ENCODE measurements at places on chromosomes 4 and X.

DNA sequence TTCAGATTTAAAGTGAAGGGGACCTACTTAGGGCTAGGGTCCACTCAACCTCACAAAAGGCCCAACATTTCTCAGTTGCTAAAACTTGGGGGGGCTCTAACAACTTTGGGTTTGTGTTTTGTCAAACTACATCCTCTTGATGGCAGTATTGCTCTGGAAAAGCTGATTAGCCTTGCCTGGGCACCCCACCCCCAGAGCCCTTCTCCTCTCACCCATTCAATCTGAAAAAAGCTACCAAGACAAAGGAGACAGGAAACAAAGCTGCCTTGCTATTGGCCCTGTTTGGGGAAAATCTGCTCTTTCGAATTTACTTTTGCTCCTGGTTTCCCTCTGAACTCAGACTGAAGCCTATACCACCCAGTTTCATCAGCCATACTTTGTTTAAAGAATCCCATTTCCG, 195.2 kb upstream of the STK26 start:
- DNase-seq = peak; percentile 63

- no peak for DNase-seq
Measured at GRCh38 chr4:46974891-46975543, 18.4 kb downstream of the GABRA4 start.

DNA sequence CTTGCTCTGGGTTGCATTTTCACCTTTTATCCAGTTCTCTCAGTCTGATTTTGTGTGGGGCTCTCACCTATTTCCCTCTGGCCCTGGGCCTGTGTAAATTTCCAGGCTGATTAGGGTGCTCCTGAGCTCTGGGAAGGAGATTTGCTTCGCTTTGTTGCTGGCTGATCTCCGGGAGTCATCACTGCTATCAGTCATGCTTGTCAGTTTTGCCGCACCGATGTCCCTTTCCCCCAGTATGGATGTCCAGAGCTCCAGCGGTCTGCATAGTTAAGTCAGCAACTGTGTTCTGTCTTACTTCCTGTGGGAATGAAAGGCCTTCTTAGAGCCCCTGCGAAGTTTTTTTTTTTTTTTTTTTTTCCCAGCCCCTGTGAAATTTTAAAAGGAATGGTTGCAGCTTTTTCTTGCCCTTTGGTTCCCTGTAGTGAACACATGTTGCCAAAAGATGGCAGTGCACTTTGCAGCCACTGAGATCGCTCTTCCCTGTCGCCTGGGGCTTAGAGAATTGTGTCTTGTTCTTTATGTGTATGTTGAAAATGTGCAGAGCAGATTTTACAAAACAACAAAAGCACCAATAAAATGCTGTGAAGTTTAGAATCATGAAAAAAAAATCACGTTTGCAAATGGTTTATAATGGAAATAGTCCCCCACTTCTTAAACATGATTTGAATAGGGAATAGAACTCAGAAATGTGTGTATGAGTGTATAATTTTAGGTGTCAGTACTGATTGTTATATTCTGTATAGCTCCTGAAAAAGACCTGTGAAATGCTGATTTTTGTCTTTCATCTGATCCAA, 109.1 kb upstream of the SLC4A4 start:
- peak; percentile 1 for DNase-seq

- peak; percentile 14 for DNase-seq
Measured at GRCh38 chrX:2928191-2928582, 952 bp downstream of the ARSD start.

DNA sequence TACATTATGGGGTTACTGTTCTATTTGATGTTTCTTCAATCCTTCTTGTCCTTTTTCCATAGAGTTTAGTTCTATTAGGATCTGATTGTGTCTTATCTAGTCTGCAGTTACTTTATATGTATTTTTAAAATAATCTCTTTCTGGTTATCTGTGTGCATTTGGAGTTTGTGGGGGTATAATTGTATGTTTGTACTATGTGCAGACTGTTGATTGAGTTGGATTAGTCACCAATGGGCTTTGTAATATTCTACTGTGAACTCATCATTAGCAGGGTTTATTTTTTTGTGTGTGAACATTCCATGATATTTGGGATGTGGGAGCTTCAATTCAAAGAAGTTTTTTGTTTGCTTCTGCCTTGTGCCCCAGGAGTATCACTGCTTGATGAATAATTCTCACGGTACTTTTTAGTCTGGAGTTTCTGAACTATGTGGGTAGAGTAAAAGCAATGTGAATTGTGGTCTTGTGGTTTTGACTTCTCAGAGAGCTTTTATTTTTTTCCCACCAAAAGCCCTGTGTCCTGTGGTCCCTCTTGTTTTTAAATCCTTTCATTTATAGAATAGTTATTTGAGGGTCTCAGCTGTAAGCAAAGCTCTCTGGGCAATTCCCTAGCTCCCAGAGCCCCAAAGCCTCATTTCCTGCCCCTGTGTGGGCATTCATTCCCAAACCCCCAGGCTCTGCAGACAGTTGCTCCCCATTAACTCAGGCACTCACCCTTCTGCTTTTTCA, 127.8 kb downstream of the PHKA2 start:
- DNase-seq = no peak

GRCh38 chr4:138190452-138190858, 51.7 kb downstream of the SLC7A11 start:
- no peak for DNase-seq

- peak; percentile 13 for DNase-seq
Measured at GRCh38 chr4:158775091-158775651, 6.3 kb downstream of the FNIP2 start.

GRCh38 chr4:121073672-121074381, 1.5 kb upstream of the NDNF start:
- DNase-seq = no peak

DNA sequence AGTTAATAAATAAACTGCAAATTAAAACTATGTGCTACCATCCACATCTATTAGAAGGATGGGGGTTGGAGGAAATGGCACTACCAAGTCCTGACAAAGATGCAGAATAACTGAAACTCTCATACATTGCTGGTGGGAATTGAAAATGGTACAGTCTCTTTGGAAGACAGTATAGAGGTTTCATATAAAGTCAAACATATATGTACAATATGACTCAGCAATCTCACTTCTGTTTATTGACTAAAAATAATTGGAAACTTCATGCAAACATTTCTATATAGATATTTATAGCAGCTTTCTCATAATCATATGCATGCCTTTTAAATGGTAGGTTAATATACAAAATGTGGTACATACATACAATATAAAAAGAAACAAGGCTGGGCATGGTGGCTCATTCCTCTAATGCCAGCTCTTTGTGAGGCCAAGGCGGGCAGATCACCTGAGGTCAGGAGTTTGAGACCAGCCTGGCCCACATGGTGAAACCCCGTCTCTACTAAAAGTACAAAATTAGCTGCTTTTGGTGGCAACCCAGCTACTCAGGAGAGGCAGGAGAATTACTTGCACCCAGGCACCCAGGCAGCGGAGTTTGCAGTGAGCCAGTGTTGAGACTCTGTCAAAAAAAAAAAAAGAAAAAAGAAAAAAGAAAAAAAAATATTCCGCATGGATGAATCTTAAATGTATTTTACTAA, 225.0 kb upstream of the CXXC4 start:
- no peak for DNase-seq

GRCh38 chrX:15909605-15910004, 55.0 kb upstream of the AP1S2 start:
- DNase-seq = no peak

DNA sequence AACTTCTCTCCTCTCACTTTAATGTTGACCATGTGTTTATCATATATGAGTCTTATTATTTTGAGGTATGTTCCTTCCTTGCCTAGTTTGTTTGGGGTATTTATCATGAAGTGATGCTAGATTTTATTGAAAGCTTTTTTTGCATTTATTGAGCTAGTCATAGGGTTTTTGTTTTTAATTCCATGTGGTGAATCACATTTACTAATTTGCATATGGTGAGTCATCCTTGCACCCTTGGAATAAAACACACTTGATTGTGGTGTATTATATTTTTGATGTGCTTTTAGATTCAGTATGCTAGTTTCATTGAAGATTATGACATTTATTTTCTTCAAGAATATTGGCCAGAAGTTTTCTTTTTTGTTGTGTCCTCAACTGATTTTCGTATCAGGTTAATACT, 464.6 kb downstream of the PCDH18 start:
- DNase-seq = no peak
